Adrenal gland (tissue), 19 donors: ENCODE measurements at places on chromosomes 3 and 15. TPM values are rescaled to one million over a fixed set of nuclear protein-coding genes. Genes with fewer than 3 reads are reported as not detected.

- no peak overlapping the region for H3K4me3 ChIP-seq
- H3K36me3 ChIP-seq, result no peaks in the 10 kb centered on the region
- no peak overlapping the region for H3K27ac ChIP-seq
- H3K27me3 ChIP-seq, result no peaks in the 10 kb centered on the region
- no peaks in the 10 kb centered on the region for H3K4me1 ChIP-seq
- peak; percentile 5 for DNase-seq
Measured at GRCh38 chr15:25242166-25242879, 196.5 kb downstream of the UBE3A start.

GRCh38 chr3:117277816-117278215 is 568.2 kb downstream of the TUSC7 start:
- no peak overlapping the region for H3K4me3 ChIP-seq
- no peak for DNase-seq
- H3K4me1 ChIP-seq, result peaks cover 22% of the 10 kb centered on the region

- H3K27me3 ChIP-seq, result no peaks in the 10 kb centered on the region
- H3K4me1 ChIP-seq, result no peaks in the 10 kb centered on the region
- no peak overlapping the region for H3K27ac ChIP-seq
- no peaks in the 10 kb centered on the region for H3K36me3 ChIP-seq
- H3K4me3 ChIP-seq, result no peak overlapping the region
- DNase-seq, result no peak
Measured at GRCh38 chr3:137854533-137855261, 90.6 kb downstream of the SOX14 start.

GRCh38 chr3:129961141-129961541 is 13.4 kb upstream of the TRH start:
- H3K36me3 ChIP-seq, result no peaks in the 10 kb centered on the region
- no peak for DNase-seq
- no peak overlapping the region for H3K4me3 ChIP-seq
- no peaks in the 10 kb centered on the region for H3K27me3 ChIP-seq
- no peak overlapping the region for H3K27ac ChIP-seq

DNA sequence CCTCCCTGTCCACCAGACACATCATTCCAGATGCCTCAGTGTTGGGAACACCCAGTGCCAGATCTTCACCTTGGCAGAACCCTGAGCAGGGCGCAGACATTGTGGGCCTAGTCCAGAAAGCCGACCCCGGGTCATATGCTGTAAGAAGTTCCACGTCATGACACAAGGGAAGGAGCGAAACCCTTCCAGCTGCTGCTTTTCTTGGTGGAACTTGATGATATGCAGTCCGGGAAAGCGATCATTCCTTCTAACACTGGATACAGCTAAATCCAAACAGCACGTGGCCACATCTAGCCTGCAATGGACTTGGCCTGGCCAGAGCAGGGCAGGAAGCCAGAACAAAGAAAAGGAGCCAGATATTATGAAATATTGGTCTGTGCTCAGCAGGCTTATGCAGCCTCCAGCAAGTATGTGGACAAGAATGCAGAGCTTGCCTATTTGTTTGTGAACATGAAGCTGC is 22.0 kb downstream of the GASK1A start:
- H3K4me1 ChIP-seq, result no peaks in the 10 kb centered on the region
- H3K36me3 ChIP-seq, result no peaks in the 10 kb centered on the region
- no peak overlapping the region for H3K27ac ChIP-seq
- peak; percentile 89 for DNase-seq
- H3K27me3 ChIP-seq, result no peaks in the 10 kb centered on the region

GRCh38 chr3:23440416-23441294 is 237.5 kb downstream of the UBE2E2 start:
- H3K27me3 ChIP-seq, result no peaks in the 10 kb centered on the region
- H3K4me3 ChIP-seq, result no peak overlapping the region
- H3K27ac ChIP-seq, result no peak overlapping the region

- H3K27me3 ChIP-seq, result no peaks in the 10 kb centered on the region
- H3K4me3 ChIP-seq, result no peak overlapping the region
- H3K4me1 ChIP-seq, result peaks cover 14% of the 10 kb centered on the region
- DNase-seq, result no peak
Measured at GRCh38 chr3:152330559-152330958, 61.8 kb downstream of the MBNL1 start.

TGM4 gene
- total RNA-seq, result 0.19 TPM
